DMS 273 treated with DMSO at 0.1 percent for 48 hours (cell line): ENCODE measurements at places on chromosomes 1 and 21.

- DNase-seq = no peak
Observed at GRCh38 chr1:177632923-177633615, 336.8 kb downstream of the SEC16B start.

DNA sequence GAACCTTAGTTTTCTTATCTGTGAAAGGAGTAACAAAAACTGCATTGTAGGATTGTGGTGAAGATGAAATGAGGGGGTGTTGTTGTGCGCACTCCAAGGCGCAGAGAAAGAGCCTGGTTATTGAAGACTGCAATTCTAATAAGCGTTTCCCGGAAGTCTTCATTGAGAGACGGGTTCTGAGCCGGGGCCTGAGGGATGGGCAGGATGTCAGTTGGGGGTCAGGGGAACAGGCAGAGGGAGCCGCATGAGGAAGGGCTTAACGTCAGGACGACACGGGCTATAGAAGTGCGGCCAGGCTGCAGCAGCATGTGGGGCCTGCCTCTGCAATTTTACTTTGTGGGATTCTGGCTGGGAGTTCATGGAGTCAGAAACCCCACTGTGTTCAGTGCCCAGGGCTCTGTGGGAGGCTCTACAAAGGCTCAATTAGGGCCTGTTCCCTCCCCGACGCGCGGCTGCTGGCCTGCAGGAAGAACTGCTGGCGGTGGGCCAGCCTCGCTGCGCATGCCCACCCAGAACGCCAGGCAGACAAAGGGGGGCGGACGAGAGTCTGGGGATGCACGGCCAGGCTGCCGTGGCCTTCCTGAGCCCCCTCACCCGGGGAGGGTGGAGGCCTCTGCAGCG is 20.7 kb downstream of the TRIM62 start:
- DNase-seq = no peak

- no peak for DNase-seq
Observed at GRCh38 chr1:40396420-40396819, 22.9 kb downstream of the SMAP2 start.

GRCh38 chr1:230231774-230232145 is 164.7 kb downstream of the GALNT2 start:
- DNase-seq = no peak

DNA sequence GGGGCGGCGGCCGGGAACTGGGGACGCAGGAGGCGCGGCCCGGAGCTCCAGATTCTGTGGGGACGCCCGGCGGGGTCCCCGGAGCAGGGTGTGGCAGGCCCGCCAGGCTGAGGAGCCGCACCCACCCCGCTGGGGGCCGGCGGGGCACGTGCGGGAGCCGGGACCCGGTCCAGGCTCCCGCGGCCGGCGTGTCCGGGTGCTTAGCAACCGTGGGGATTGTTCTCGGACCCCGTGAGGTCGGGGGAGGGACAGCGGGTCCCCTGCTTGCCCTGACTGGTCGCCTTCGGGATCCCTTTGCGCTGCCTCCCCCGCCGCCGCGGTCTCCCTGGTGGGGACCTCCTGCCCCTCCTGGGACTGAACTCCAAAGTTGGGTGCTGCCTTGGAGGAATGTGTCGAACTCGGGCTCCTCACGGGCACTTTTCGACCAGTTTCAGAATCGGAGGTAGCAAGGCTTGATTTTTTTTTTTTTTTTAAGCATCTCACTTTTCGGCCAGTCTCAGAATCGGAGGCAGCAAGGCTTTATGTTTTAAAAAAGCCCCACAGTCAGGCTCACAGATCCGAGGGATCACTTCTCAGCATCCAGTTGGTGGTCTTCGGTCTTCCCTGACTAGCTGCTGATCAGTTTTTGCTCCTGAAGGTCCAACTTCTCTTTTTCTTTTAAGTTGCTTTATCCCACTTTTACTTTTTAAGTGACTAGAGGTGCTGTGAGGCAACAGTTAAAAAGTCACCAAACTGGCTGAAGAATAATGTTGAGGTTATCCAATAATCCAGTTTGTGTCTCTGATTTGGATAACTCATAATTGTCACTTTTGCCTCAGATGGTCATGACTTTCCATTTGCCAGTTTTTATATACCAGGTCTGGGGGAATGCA is 648 bp downstream of the FAM76A start:
- no peak for DNase-seq

DNA sequence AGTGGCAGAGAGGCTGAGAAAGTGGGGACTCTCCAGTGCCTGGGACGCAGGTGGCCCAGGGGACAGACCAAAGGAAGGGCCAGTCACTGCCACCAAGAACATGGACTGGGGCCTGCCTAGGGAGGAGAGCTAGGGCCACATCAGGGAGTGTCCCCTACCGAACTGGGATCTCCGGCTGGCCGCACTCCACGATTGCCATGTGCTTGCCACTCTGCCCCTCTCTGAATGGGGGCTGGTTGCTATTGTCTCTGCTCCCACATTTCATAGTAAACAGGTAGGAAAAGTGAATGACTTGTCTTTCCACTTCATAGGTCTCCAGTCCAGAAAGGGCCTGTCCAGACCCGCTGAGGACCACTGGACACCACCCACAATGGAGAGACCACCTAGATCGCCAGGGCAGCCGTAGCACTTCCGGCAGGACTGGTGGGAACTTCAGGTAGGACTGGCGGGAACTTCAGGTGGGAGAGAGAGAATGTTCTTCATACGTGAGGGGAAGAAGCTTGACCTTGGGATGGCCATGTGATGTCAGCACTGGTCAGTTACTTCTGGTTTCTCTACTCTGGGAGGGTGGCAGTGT is 55.2 kb upstream of the PDE9A start:
- no peak for DNase-seq

- DNase-seq = no peak
Observed at GRCh38 chr1:159591981-159592380, 4.4 kb downstream of the APCS start.

DNA sequence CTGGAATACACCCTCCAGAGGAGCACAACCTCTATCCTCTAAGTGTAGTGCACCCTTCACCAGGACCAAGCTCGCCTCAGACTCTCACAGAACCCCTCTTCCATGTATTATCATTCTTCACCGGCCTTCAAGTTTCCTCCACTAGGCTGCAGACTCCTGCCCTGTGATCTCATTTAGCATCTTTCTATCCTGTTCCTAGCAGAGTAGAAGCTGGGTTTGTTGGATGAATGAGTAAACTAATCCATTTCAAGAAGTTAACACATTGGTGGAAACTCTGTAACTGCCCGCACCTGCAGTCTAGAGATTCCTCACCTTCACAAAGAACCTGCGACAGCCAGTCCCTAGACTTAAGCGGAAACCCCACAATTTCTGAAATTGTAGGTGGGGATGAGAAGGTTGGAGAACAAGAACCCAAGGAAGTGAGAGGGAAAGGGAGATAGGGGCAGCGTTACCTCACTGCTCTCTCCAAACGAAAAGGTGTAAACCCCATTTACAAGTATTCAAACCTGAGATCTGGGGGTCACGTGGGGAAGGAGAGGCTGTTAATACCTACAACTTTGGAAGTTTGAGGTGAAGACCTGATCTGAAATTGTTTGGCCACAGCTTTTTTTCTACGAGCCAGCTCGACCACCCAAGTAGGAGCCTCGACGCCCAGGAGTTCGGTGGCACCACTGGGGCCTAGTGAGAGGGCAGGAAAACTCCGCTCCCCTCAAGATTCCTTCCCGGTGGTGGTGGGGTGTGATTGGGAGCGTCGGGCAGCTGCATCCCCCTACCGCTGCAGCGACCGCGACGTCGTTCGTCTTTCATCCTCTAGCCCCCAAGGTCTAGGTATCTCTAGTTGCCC is 1.2 kb downstream of the PTPN14 start:
- DNase-seq = no peak

DNA sequence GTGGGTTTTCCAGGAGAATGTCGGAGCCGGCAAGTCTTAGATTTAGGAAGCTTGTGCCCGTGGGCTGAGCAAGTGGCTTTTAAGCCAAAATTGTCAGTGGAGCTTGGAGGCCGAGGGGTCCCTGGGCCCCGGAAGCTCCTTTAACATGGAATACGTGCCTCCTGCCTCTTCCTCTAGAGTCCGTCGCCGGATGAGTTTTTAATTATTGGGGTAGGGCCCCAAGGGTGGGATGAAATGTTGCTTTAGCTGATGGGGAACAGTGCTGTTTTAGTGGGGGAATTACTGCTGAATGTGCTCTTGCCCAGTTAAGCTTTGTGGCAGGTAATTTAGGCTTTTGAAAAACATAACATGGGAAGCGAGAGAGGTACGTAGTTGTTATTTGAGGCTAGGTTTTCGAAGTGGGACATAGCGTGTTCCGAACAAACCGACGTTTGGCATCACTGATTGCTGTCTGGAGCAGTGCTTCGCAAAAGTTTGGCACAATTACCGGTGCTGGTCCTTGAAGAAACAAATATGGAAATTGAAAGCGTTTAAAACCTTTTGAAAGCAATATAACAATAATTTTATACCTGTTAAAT is 786 bp downstream of the RPL5 start:
- DNase-seq = no peak
